ENCODE measurements at places on chromosomes 3 and 15.
A peak's percentile ranks its signal among the peaks of the same experiment; 100 is the strongest.

DNA sequence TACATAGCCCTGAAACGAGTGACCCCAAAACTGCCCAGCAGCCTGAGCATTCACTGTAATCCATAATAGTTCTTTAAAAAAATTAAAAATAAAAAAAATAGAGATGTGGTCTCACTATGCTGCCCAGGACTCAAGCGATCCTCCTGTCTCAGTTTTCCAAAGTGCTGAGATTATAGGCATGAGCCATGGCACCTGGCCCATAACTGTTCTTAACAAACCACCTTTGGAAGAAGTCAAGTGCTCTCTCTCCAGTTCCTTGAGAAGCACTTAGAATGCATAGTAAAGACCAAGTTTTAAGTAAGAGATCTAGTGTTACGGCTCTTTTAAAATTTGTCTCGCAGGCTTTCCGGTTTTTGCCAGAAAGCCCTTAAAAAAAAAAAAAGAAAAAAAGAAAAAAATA is 8.2 kb downstream of the CDC25A start:
- peaks cover 97% of the 10 kb centered on the region for H3K36me3 ChIP-seq
- H3K4me3 ChIP-seq, result no peak overlapping the region
- peaks cover 41% of the 10 kb centered on the region for H3K4me1 ChIP-seq
- no peak for DNase-seq

- no peak for DNase-seq
- H3K36me3 ChIP-seq, result no peaks in the 10 kb centered on the region
- no peak overlapping the region for H3K27ac ChIP-seq
- H3K27me3 ChIP-seq, result peaks cover 3% of the 10 kb centered on the region
These were observed 47.5 kb upstream of the SELENOK start for GRCh38 chr3:53939086-53939582.

DNA sequence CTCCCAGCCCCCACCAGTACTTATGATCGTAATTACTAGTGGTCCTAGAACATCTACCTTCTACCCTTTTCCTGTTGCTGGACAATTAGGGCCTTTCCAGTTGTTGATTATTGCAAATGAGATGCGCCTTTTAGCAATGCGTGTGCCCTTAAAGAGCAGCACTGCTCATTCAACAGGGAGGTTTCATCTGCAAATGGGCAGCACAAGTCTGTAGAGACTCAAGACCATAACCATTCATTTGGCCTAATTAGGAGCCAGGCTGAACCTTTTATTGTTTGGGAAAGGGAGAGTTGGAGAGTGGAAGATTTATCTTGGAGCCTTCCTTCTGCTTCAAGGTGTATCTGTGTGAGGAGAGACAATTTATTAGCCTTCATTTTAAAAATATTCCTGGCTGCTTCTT is 42.3 kb downstream of the BOC start:
- no peaks in the 10 kb centered on the region for H3K36me3 ChIP-seq
- no peak overlapping the region for H3K27ac ChIP-seq
- H3K4me3 ChIP-seq, result no peak overlapping the region
- H3K27me3 ChIP-seq, result no peaks in the 10 kb centered on the region
- no peak for DNase-seq

GRCh38 chr15:53962646-53963561 is 15.3 kb upstream of the UNC13C start:
- H3K36me3 ChIP-seq, result no peaks in the 10 kb centered on the region
- no peak overlapping the region for H3K4me3 ChIP-seq
- H3K27me3 ChIP-seq, result no peaks in the 10 kb centered on the region

DNA sequence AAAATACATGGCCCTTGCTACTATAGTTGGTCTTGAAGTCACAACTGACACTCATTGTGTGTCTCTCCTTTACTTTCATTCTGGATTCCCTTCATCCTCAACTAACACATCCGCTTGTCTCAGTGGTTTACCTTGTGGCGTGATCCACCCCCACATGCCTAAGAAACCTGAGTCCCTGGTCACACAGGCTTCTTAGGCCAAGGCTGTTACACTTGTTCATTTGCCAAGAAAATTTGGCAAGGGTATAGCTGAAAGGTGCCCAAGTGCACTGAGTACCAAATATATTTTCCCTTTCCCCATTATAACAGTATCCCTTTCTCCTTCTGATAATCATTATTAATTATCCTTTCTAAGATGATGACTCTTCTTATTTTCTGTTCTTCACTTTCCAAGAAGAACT is 207.6 kb upstream of the STAC start:
- no peaks in the 10 kb centered on the region for H3K36me3 ChIP-seq
- H3K27me3 ChIP-seq, result no peaks in the 10 kb centered on the region
- H3K27ac ChIP-seq, result no peak overlapping the region
- H3K4me1 ChIP-seq, result no peaks in the 10 kb centered on the region

- DNase-seq, result no peak
- peaks cover 89% of the 10 kb centered on the region for H3K36me3 ChIP-seq
- no peaks in the 10 kb centered on the region for H3K27me3 ChIP-seq
- no peaks in the 10 kb centered on the region for H3K4me1 ChIP-seq
These were observed 10.4 kb downstream of the COPG1 start for GRCh38 chr3:129259612-129260477.

GRCh38 chr3:150030841-150031240 is 60.1 kb upstream of the PFN2 start:
- no peaks in the 10 kb centered on the region for H3K36me3 ChIP-seq
- no peak overlapping the region for H3K4me3 ChIP-seq
- H3K27me3 ChIP-seq, result peaks cover 6% of the 10 kb centered on the region
- H3K4me1 ChIP-seq, result no peaks in the 10 kb centered on the region
- no peak overlapping the region for H3K27ac ChIP-seq

GRCh38 chr3:161770484-161771386 is 274.1 kb downstream of the OTOL1 start:
- H3K36me3 ChIP-seq, result no peaks in the 10 kb centered on the region
- peaks cover 42% of the 10 kb centered on the region for H3K4me1 ChIP-seq
- peak overlapping the region; percentile 69 for H3K27ac ChIP-seq
- no peaks in the 10 kb centered on the region for H3K27me3 ChIP-seq
- peak; percentile 56 for DNase-seq

GRCh38 chr15:95326431-95327182 is 1003.9 kb upstream of the NR2F2 start:
- no peak overlapping the region for H3K4me3 ChIP-seq
- H3K36me3 ChIP-seq, result no peaks in the 10 kb centered on the region
- no peak overlapping the region for H3K27ac ChIP-seq
- no peak for DNase-seq
